ENCODE measurements at places on chromosomes 11 and 22.

- DNase-seq = no peak
Observed at GRCh38 chr11:27773884-27774283, 73.6 kb upstream of the BDNF start.

GRCh38 chr11:110529043-110529442 lies 99.3 kb downstream of the FDX1 start:
- DNase-seq = no peak

DNA sequence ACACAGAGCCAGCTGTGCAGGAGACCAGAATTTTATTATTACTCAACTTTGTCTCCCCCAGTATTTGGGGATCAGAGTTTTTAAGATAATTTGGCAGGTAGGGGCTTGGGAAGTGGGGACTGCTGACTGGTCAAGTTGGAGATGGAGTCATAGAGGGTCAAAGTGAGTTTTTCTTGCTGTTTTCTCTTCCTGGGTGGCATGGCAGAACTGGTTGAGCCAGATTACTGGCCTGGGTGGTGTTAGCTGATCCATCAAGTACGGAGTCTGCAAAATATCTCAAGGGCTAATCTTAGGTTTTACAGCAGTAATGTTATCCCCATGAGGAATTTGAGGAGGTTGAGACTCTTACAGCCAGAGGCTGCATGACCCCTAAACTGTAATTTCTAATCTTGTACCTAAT lies 153.5 kb downstream of the OR4C45 start:
- no peak for DNase-seq

DNA sequence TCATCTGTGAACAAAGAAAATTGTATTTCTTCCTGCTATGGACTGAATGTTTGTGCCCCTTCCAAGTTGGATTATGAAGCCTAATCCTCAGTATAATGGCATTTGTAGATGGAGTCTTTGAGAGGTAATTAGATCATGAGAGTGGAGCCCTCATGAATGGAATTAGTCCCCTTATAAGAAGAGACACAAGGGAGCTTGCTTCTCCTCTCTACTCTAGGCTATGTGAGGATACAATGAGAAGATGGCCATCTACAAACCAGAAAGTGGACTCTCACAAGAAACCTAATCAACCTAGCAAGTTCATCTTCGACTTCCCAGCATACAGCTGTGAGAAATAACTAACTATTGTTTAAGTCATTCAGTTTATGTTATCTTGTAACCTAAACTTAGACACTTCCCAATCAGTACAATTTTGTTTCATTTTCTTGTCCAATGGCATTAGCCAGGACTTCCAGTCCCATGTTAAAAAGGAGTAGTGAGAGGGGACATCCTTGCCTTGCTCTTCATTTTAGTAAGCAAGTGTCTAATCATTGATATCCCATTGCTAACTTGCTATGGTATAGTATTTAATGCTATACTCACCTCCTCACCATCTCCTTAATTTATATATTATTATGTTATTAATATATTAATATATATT lies 45.7 kb downstream of the PDGFD start:
- DNase-seq = no peak

GRCh38 chr11:117744471-117745150 lies 52.4 kb downstream of the DSCAML1 start:
- no peak for DNase-seq

DNA sequence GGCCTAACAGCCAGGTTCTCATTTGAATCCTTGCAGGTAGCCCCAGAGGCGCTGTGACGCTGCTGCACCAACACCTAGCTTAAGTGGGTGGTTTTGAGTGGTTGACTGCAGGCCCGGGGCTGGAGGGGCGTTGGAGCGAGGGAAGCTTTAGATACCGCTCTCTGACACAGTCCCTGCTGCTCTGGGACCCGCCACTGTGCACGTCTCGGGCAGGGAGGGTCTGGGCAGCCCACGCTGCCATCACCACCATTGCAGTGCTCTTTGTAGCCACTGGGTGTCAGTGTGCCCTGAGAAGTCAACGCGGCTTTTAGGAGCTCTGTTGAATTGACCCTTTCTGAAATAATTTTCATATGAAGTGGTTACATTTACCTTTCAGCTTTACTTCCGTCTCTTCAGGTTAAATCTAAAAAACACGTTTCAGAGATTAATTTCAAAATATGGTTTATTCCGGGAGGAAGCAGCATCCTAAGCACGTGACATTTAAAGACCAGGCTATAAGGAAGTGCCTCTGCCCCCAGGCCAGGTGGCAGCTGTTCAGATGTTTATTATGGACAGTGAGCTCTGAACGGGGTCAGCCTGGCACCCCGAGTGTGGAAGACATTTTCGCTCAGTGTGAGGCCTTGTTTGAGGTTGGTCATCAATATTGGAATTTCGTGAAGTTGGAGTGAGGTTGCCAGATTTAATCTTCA lies 30.9 kb upstream of the PARVB start:
- DNase-seq = peak; percentile 67
